ENCODE measurements at places on chromosomes 12 and 14.

- DNase-seq = no peak
Observed at GRCh38 chr12:97024393-97024792, 117.3 kb downstream of the NEDD1 start.

DNA sequence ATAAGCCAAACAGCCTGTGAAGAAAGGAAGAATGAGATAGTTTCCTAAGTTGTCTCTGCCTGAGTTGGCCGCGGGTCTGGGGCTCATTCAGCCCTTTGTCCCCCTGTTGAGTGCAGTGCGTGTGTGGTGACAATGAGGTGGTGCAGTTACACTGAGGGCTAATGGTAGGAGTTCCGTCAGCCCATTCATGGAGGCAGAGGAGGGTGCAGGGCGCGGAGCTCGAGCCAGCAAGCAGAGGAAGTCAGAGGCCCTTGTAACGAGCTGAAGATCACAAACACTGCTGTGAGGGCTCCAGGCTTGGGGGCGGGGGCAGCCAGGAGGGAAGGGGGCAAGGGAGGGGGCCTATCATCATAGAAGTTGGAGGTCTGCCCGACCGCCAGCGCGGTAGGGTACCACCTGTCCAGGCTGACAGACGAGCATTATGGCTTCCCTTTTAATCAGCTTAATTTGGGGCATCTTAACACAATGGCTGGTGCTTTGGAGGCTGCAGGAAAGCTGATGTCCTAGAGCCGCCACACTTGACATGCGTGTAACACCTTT is 20.5 kb downstream of the CCND2 start:
- DNase-seq = no peak

GRCh38 chr12:85755760-85756159 is 80.4 kb downstream of the RASSF9 start:
- DNase-seq = no peak

- no peak for DNase-seq
Observed at GRCh38 chr12:91180582-91181395, 1.8 kb downstream of the DCN start.

- DNase-seq = no peak
Observed at GRCh38 chr14:54267172-54267571, 129.6 kb upstream of the CDKN3 start.

DNA sequence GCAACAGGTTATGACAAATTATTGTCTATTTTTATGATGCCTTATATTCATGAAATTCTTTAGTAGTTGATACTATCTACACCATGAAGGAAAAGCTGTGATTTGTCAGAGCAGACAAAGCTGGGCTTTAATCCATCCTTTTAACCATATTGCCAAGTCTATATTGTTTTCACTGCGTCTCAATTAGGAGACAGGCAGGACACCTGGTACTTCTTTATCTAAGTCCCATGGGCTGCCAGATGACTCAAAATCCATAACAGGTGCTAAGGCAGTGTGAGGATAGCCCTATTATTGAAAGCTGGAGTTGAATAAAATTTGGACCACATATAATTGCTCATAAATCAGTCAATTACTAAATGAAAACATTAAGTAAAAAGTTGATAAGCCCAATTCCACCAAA is 22.6 kb downstream of the INSM2 start:
- no peak for DNase-seq

DNA sequence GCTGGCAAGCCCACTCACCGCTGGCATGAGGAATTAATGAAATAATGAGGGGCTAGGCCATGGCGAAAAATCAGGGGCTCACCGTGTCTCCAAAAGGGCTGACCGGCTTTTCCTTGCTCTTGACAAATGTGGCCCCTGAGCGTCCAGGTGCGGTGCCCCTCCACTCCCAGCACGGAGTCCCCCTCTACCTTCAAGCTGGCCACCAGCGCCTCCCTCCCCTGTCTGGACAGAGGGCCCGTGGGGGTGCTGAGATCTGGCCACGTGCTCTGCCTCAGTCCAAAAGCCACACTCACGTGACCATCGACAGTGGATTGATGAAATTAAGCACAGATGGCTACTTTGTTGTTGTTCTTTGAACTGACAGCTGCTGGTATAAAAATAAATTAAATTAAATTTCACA is 78.8 kb upstream of the BCL11B start:
- no peak for DNase-seq

GRCh38 chr12:77893918-77894317 is 63.2 kb downstream of the NAV3 start:
- DNase-seq = no peak

GRCh38 chr12:1773937-1774655 is 46.3 kb upstream of the LRTM2 start:
- DNase-seq = no peak

GRCh38 chr12:129186952-129187351 is 333.7 kb downstream of the GLT1D1 start:
- no peak for DNase-seq

- no peak for DNase-seq
Observed at GRCh38 chr14:74867673-74868072, 8.3 kb downstream of the PROX2 start.

DNA sequence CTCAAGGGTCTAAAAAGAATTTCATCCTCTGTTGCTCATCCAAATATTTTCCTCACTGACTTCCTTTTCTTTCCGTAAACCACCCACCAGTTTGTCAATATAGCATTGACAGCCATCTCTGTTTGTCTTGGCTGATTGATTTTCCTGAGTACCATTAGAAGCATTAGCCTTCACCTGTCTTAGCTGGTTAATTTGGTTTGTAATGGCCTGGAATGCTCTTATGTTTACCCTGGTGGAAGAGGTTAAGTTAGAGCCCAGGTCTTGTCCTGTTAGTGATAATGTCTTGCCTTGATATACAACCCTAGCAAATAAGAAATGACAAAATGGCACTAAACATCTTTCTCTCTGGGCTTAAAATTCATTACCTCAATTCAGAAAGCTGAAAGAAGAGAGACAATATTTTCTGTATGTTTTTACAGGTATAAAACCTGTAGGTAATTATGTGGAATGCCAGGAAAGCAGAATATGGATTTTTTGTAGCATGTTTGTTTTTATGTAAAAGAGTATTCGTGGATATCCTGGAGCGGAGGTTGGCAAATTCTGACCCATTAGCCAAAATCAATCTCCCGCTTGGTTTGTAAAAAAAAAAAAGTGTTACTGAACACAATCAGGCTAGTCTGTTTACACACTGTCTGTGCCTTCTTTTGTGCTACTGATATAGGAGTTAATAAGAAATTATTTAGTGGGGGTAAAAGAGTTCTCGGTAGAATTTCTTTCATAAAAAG is 224.4 kb upstream of the DAAM1 start:
- DNase-seq = peak; percentile 9

DNA sequence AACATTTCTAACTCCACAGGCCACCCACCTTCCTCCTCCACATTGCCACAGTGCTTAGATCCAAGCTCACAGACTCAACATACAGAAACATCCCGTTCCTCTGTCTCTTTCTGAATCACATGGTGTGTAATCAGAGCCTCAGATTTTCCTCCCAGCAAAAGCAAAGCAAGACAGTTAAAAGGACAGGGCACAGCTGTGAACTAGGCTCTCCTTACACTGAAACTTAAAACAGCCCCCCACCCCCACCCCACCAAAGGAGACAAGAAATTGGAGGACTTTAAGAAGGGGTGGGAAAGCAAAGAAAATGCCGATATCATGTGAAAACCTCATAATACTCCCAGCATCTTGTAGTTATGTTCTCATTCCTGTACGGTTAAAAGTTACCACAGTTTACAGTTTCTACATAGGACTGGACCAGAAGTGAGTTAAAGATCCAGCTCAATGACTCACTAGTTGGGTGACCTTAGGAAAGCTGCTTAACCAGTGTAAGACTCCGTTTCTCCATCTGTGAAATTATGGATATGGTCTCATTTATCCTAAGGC is 4.8 kb downstream of the YBX3 start:
- no peak for DNase-seq

DNA sequence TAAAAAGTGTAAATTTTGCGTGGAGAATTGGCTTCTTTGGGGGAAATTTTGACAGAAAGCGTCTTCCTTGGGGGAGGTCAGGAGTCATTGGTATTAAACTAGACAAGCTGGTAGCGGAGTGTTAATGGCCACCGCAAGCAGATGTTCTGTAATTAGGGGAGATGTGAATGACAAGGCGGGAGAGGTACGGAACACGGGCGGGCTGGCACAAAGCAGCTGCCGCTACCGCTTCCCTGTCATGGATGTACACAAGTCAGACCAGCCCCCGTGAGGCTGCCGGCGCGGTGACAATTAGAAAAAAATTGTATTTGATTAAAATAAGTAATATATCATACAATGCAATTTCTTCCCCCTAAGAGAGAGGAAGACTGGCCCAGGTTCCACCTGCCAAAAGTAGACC is 501.6 kb downstream of the VRK1 start:
- no peak for DNase-seq

GRCh38 chr12:72676556-72676955 is 404.4 kb downstream of the TRHDE start:
- no peak for DNase-seq

DNA sequence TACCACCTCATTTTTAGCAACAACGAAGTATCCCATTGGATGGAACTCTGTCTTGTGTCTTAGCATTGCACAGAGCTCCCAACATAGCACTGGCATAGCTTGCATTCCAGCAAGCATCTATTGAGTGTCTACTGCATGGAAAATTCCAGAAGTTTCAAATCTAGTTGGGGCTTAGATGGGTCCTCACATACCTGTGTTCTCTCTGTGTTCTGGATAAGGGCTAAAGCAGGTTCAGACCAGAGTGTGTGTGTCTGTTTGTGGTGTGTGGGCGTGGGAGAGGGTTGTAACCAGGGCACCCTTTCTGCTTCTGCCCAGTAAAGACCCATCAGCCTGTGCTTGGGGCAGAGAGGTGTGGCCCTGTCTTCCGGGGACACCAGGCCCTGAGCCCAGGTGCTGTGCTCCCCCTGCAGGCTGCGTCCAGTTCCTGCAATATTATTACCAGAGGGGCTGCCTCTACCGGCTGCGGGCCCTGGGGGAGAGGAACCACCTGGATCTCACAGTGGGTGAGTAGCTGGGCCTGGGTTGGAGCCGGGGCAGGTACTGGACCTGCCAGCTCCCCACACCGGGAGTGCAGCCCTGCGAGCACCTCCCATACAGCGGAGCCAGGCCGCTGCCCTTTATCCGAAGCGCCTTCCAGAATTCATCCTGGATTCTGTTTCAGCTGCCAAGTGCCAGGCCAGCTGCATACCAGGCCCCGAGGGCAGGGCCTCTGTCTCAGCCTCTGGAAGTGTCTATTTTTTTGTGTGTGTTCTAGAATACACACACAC is 20.3 kb downstream of the RHOF start:
- DNase-seq = peak; percentile 46

DNA sequence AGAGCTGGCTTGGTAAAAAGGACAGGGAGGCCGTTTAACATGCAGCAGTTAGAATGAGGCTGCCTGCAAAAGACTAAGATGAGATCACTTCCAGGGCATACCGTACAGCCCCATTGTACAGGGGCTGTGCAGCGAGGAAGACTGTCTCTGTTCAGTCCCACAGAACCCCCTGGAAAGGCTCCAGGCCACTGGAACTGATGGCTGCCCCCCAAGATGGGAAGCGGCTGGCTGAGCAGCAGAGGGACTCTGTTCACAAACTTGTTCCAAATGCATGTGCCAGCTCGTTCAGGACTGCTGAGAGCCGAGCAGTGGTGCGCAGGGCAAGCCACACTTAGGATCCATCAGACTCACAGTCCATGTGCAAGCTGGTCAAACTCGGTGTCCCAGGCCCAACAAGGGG is 82.9 kb downstream of the CHGA start:
- no peak for DNase-seq

DNA sequence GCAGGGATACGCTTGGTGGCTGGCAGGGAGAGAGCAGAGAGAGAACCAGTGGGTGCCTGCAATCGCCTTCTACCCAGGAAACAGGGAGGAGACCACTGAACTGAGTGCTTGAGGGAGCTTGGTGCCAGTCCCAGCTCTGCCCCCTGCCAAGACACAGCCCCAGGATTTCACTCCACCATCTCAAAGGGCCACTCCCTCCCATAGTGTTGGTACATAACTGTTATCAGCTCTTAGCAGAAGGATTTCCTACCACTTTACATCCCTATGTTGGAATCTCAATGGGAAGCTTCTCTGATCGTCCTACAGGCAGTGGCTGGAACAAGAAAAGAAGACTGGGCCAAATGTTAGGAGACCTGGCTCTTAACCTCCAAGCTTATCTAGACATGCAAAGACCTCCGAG is 157.4 kb upstream of the FOXN3 start:
- no peak for DNase-seq

GRCh38 chr14:59356312-59356711 is 108.9 kb downstream of the GPR135 start:
- DNase-seq = peak; percentile 65

- DNase-seq = no peak
Observed at GRCh38 chr12:53389702-53390101, 9.7 kb downstream of the SP1 start.

DNA sequence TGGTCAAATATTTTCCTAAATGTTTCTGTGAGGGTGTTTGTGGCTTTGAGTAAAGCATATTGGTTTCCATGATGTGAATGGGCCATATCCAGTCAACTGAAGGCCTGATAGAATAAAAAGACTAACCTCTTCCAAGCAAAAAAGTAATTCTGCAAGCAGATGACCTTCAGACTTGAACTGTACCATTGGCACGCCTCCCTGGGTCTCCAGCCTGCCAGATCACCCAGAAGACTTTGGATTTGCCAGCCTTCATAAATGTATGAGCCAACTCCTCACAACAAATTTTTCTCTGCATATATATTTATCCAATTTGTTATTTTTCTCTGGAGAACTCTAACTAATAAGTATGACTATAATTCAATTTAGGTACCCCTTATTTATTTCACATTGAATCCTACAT is 190.3 kb downstream of the KIF21A start:
- DNase-seq = no peak

GRCh38 chr12:75900781-75901254 is 130.8 kb downstream of the PHLDA1 start:
- no peak for DNase-seq

GRCh38 chr14:69093631-69094421 is 59.1 kb downstream of the DCAF5 start:
- no peak for DNase-seq

- DNase-seq = no peak
Observed at GRCh38 chr12:117046861-117047530, 52.2 kb downstream of the TESC start.

- no peak for DNase-seq
Observed at GRCh38 chr12:7750350-7750749, 3.2 kb upstream of the CLEC4C start.

DNA sequence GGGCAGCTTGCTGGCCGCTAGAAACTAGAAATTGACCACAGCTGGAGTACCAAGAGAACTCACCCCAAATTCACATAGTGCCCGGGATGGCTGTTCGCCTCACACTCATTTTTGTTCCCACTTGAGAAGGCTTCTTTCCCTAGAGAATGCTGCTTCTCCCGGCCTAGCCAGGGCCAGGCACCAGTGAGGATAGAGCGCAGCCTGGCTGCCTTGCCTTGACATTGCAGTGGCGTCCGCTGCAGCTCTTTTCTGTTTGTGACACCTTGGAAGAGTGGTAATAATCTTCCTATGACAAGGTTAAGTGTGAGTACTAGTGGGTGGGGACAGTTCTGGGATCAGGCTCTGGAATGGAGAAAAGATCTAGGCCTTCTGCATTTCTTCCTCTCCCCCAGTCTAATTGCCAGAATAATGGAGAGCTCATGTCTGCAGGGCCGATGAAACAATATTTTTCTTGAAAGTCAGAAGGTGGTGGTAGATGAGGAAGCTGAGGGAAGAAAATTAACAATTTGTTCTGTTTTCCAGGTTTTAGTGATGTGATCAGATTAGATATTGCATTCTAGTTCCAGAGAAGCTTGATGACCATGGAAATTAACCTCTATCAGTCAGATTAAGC is 3.7 kb downstream of the TMEM253 start:
- DNase-seq = peak; percentile 83
